ENCODE measurements at places on chromosomes 3 and 15.

DNA sequence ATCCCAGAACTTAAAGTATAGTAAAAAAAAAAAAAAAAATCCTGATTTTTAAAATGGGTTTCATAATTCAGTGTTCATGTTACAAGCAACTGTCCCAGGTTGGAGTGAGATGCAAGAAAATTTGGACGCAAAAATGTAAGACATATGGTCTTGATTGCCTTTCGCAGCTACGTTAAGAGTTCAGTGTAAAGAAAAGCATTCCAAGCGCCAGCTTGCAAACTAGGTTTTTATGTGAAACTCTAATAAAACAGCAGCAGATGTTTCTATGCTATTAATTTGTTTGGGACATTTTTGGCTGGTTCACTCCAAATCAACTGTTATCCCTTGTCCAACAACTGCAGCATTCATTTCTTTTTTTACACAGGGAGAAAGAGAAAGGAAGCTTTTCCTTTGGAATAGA lies 957.8 kb downstream of the ROBO1 start:
- no peak for DNase-seq

DNA sequence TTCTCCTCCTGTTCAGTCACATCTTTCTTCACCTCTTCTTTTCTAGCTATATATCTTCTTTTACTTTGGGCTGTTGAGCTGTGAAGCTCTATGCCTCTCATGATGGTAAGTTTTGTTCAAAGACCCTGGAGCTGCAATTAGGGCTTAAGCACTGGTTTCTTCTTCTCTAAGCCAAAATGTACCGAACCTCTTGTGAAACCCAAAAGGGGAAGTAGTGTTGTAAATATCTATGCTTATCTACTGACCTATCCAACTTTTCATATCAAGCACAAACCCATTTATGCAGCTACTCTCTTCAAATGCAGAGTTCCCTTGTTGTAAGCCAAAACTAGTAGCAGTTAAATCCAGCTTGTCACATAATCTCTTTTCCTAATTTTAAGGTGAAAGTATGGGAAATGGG lies 123.6 kb upstream of the CD96 start:
- no peak for DNase-seq

DNA sequence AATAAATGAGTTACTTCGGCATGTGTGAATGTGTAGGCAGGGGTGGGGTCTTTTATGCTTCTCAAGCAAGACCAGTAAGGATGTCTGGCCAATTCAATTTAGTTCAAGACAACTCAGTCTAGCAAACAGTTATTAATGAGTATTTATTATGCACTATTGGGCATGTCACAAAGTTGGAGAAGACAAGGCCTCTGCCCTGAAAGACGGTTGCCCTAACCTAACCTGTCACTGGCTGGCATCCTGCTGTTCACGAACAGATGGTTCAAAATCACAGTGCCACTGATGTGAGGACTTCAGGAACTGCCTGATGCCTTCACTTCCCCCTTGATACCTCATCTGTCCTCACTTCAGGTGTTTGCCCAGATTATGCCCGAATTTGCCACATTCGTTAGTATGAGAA lies 217.8 kb downstream of the SOX2 start:
- no peak for DNase-seq

GRCh38 chr3:141790171-141790570 lies 27.0 kb downstream of the GRK7 start:
- no peak for DNase-seq

DNA sequence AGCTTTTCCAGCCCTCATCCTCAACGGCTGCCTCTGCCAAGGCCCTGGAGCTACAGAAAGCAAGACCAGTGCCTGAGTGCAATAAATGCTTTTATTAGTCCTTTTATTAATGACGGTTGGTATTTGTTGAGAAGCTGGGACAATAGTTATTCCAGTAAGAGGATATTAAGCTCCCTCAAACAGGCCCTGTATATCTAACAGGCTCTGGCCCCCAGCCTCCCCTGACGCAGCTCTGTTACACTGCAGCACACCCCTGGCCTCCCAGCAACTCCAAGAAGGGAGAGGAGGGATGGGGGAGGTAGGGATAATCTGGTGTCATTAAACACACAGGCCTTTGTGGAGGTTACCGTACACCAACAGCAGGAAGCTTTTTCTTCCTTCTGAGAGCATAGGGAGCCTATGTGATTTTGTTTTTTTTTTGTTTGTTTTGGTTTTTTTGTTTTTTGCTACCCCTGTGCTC lies 30.8 kb upstream of the MAGEF1 start:
- DNase-seq, result no peak

DNA sequence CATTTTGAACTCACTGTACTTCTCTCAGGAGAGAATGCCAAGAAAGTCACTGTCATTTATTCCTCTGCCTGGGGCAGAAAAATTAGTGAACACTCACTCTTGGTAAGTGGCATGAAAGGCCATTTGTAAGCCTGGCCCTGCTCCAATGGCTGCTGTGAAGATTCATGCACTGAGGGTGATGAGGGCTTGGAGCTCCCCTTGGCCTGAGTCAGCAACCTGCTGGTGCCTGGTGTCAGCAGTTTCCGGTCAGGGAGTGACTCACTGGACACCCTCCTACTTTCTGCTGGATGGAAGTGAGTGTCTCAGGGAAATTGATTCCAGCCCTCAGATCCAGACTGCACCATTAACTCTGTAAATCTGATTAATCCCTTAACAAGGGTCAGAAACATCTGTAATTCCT lies 37.6 kb downstream of the TRA2B start:
- DNase-seq, result no peak

GRCh38 chr15:83897037-83897436 lies 243.1 kb downstream of the ADAMTSL3 start:
- no peak for DNase-seq

DNA sequence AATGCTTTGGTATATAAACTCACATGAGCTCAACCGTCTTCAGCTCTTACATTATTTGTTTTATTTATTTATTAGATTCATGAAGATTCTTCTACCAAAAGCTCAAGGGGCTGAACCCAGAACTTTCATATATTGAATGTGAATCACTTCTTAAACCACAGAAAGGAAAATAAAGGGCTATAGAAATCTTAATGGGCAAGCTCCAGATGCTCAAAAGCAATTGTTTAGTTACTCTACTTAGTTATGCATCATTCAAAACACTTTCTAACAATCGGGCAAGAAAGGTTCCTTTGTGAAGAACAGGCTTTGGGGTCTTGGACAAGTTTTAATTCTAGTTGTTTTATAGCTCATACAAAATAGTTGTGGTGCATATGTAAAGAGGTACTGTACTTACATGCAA lies 380.2 kb downstream of the TIGIT start:
- no peak for DNase-seq

GRCh38 chr3:42020684-42021307 lies 58.9 kb upstream of the ULK4 start:
- no peak for DNase-seq

- no peak for DNase-seq
Measured at GRCh38 chr3:133827684-133828083, 22.1 kb downstream of the SRPRB start.

DNA sequence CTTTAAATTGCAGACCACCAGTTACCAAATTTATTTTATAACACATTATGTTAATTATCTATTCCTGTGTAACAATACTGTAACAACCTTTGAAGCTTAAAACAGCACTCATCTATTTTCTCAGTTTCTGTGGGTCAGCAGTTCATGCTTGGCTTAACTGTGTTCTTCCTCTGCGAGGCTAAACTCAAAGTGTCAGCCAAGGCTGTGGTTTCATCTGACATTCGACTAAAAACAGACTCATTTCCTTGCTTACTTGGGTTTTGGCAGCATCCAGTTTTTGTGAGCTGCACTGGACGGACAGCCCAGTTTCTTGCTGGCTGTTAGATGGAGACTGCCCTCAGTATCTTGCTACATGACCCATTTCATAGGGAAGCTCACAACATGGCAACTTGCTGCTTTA lies 247.3 kb upstream of the KCNH8 start:
- no peak for DNase-seq

DNA sequence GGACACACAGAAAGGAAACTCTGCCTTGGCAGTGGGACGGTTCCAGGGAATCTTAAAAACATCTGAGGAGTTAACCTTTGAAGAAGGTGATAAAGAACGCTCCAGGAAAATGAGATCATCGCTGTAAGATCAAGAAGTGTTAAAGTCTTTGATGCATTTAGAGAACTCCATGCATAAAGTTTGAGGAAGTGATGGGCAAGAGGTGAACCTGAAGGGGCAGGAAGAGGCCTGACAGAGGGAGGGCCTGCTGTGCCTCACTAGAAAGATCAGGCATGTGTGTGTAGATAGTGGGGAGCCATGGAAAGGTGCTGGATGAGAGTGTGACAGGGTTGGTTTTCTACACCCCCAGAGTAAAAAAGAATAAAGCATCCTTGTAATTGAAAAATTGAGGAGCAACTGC lies 889.2 kb downstream of the MCTP2 start:
- no peak for DNase-seq

- DNase-seq, result no peak
Measured at GRCh38 chr15:90789462-90789861, 72.3 kb downstream of the BLM start.

- no peak for DNase-seq
Measured at GRCh38 chr3:15676259-15676658, 74.7 kb downstream of the BTD start.

DNA sequence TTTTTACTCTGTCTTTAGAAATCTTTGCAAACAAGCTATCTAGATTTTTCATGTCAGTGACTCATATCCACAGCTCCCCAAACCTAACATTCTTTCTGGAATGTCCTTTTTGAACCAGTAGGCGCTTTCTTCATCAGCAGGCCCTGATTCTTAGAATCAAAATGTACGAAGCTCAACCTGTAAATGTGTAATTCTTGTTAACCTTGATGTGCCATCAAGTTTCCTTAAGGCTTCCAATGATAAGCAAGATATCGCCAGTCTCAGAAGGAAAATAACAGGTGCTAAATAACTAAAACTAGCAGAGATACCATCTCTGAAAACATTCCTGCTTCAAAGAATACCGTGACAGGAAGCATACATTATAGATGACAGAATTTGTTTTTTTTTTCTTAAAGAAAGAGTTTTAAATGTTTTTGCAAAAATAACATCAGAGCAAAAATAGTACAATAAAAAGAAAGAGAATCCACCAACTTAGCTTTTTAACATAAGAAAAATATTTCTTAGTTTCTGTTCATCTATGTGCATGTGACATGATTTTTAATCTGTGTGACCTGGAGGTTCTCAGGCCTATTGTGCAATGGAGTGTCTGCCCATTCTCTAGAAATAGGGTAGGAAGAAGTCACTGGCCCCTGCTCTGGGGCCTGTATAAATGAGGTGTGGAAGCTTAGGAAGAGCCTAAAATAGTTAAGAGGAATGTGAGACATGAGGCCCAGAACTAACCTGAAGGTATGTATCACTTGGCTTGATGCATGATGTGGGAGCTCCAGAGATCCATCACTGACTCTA lies 14.7 kb upstream of the SECISBP2L start:
- no peak for DNase-seq

Data from HAP-1 (cell line).